ENCODE measurements at places on chromosomes 16 and 17.

DNA sequence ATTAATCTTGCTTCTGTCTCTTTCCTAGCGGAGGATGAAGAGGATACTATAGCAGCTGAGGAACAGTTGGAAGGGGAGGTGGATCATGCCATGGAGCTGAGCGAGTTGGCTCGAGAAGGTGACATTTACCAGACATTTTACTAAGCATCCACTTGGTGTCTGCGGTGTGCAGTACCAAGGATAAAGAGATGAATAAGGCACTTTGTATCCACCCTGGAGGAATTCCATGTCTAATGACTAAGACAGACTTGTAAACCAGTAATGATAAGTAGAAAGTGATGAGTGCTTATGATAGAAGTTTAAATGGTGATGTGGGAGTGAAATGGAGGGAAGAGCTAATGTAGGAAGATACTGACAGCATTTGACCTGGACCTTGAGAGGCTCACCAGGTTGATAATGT, 12.0 kb downstream of the SRCAP start:
- no peak for DNase-seq

GRCh38 chr17:75454193-75454592, 2.2 kb upstream of the TMEM94 start:
- no peak for DNase-seq

DNA sequence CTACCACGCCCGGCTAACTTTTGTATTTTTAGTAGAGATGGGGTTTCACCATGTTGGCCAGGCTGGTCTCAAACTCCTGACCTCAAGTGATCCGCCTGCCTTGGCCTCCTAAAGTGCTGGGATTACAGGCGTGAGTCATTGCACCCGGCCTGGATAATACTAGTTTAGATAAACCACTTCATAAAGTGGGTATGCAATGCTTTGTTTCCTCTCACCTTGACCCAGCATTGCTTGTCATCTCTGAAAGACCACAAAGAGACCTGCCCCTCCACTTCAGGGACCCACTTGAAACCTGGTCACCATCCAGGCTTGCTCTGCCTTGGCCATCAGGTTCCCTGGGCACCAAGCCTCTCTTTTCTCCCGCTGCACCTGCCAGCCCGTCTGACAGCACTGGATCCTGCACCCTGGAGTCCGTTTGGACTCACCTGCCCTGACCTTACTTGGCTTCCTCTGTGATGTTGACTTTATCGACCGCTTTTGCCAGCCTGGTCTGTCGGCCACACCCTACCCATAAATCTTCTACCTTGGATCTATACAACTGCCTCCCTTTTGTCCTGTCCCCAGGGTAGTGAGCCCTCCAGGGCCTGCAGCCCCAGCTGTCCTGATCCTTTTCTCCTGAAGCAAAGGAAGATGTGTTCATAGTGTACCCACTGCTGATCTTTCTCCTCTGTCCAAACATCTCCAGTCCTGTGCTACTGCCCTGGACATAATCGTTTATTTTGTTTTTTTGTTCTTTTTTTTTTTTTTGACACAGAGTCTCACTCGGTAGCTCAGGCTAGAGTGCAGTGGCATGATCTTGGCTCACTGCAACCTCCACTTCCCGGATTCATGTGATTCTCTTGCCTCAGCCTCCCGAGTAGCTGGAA, 12.7 kb upstream of the ZG16 start:
- no peak for DNase-seq

DNA sequence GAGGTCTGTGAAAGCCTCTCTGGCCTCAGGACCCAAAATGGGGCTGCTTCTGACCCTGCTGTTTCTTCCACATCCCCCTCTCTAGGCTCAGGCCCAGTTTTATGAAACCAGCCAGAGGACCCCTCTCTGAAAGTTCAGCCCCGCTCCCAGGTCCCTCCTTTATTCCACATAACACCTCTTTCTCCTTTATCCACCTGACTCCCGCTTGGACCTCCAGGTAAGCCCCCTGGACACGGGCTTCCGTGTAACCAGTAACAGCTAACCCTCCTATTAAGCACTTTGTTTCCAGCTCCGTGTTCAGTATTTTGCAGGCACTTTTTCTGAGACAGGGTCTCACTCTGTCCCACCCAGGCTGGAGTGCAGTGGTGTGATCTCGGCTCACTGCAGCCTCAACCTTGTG, 37.4 kb downstream of the PSME3IP1 start:
- no peak for DNase-seq
